Ovary (tissue), 10 donors: ENCODE measurements at places on chromosomes 12 and 14. TPM values are rescaled to one million over a fixed set of nuclear protein-coding genes. Genes with fewer than 3 reads are reported as not detected.

- no peak for DNase-seq
- H3K27ac ChIP-seq = no peak overlapping the region
- no peaks in the 10 kb centered on the region for H3K36me3 ChIP-seq
- H3K27me3 ChIP-seq = no peaks in the 10 kb centered on the region
- H3K4me3 ChIP-seq = no peak overlapping the region
These were observed 334.5 kb downstream of the CACNA1C start for GRCh38 chr12:2387103-2387834.

Gene SPPL3
- 65.4 TPM for total RNA-seq

GRCh38 chr14:63492391-63492790 is 50.8 kb downstream of the PPP2R5E start:
- H3K27me3 ChIP-seq = no peaks in the 10 kb centered on the region
- peaks cover 2% of the 10 kb centered on the region for H3K4me1 ChIP-seq
- DNase-seq = no peak
- no peaks in the 10 kb centered on the region for H3K36me3 ChIP-seq

Gene LMNTD1
- 0.27 TPM for total RNA-seq

DNA sequence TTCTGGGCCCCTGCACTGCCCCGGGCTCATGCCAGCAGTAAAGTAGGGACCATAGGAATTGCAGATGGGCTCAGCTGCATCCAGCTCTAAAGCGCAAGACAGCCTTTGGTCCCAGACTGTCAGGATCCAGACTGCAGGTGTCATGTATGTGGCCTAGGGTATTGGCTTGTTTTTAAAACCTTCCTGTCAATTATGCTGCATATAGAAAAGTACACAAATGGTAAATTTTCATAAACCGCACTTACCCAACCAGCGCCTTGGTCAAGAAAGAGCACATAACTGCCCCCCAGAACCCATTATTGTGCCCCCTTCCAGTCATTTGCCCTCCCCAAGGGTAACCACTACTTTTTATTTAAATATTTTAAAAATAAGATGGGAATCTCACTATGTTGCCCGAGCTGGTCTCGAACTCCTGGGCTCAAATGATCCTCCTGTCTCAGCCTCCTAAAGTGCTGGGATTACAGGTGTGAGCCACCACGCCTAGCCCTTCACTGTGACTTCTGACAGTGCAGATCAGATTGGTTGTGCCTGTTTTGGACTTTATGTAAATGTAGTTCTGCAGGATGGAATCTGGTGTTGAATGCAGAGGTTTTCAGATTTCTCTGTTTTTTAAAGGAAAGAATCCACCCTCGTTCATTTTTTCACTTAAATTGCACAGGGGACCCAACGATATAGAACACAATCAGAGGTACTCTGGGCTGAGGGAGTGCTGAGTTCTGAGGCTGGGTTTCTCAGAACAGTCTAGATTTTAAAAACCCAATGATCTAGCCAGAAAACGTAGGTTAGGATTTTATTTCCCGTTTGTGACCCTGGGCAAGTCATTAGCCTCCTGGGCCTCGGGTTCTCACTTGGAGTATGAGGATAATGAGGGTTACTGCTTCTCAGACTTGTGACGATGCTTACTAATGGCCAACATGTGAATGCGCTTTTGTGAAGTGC is 6.7 kb downstream of the NR4A1 start:
- no peaks in the 10 kb centered on the region for H3K36me3 ChIP-seq
- no peaks in the 10 kb centered on the region for H3K27me3 ChIP-seq
- H3K27ac ChIP-seq = no peak overlapping the region
- H3K4me1 ChIP-seq = peaks cover 10% of the 10 kb centered on the region
